GM23248 (cell line): ENCODE measurements at places on chromosomes 7 and 10.

GRCh38 chr7:155752756-155753445 lies 59.4 kb downstream of the SHH start:
- 0 out of 2 replicates have a peak, but pooled peaks cover 6% of the 10 kb centered on the region for H3K36me3 ChIP-seq
- no peak for DNase-seq
- no peak overlapping the region for H3K27ac ChIP-seq
- no peak overlapping the region for H3K4me3 ChIP-seq

DNA sequence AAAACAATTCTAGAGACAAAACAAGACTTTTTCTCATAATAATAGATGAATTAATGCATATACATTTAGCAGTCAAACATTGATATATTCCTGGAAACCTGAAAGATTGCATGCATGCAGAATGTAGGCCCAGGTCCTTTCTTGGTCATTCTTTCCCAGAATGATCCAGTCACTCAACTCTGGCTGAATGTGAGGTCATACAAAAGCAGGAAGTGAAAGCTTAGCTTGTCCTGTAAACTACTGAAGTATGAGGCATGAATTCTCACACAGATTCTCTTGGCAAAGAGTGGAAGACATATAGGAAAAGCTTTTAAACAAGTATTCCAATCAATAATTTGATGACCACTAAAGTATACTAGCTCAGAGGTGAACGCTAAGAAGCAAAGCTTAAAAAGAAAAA lies 253.9 kb downstream of the PPP1R3A start:
- H3K36me3 ChIP-seq: no peaks in the 10 kb centered on the region
- DNase-seq: no peak
- no peak overlapping the region for H3K4me3 ChIP-seq
- H3K27me3 ChIP-seq: no peaks in the 10 kb centered on the region
- H3K4me1 ChIP-seq: no peaks in the 10 kb centered on the region

DNA sequence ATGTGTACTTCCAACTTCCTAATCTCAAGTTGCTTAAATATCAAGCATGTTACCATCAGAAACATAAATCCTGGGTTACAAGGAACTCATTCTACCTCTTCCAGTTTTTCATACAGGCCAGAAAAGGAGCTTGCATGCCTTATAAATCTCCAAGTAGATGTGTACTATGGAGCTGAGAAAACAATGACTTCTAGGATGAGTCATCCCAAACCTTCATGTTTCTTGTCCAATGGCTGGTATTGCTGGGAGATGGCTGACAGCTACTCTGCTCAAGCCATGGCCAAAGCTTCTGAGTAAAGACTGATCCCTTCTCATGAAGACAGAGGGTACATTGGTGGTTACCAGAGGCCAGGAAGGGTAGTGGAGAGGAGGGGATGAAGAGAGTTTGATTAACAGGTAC lies 8.6 kb downstream of the RAPGEF5 start:
- no peak overlapping the region for H3K27ac ChIP-seq
- peak; percentile 36 for DNase-seq
- H3K4me1 ChIP-seq: peaks cover 34% of the 10 kb centered on the region
- no peaks in the 10 kb centered on the region for H3K36me3 ChIP-seq

GRCh38 chr7:140475747-140476333 lies 3.5 kb downstream of the MKRN1 start:
- H3K27ac ChIP-seq: no peak overlapping the region
- no peak overlapping the region for H3K4me3 ChIP-seq
- DNase-seq: peak; percentile 66
- no peaks in the 10 kb centered on the region for H3K36me3 ChIP-seq
- no peaks in the 10 kb centered on the region for H3K27me3 ChIP-seq

- H3K27ac ChIP-seq: no peak overlapping the region
- H3K27me3 ChIP-seq: no peaks in the 10 kb centered on the region
- no peaks in the 10 kb centered on the region for H3K4me1 ChIP-seq
- no peak for DNase-seq
- H3K36me3 ChIP-seq: no peaks in the 10 kb centered on the region
Measured at GRCh38 chr7:159033956-159034355, 110.7 kb downstream of the VIPR2 start.

DNA sequence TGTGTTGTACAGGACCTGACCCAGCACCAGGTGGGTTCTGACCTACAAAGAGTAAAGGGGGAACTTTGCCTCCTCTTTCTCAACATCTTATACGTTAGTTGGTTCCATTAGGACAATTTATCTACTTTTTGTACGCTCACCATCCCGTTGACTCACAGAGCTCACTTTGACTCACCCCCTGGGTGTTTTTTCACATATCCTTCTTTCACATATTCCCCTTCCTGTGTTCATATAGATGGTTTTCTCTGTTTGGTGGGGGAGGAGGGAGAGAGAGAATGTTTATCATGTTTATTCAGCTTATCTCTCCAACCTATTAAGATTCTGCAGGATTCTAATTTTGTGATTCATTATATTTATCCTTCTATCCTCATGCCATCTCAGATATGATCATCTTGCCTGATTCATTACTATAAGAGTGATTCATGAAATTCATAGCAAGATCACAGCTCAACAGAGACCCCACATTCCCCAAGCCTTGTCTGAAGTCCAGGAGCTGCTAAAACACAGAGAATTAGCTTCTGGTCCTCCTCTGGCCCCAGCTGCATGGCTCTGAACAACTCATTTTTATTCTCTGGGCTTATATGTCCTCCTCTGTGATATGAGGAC lies 37.2 kb downstream of the PRSS2 start:
- H3K4me1 ChIP-seq: peaks cover 6% of the 10 kb centered on the region
- peaks cover 12% of the 10 kb centered on the region for H3K27me3 ChIP-seq
- H3K4me3 ChIP-seq: no peak overlapping the region
- no peaks in the 10 kb centered on the region for H3K36me3 ChIP-seq
- no peak overlapping the region for H3K27ac ChIP-seq
- peak; percentile 30 for DNase-seq

DNA sequence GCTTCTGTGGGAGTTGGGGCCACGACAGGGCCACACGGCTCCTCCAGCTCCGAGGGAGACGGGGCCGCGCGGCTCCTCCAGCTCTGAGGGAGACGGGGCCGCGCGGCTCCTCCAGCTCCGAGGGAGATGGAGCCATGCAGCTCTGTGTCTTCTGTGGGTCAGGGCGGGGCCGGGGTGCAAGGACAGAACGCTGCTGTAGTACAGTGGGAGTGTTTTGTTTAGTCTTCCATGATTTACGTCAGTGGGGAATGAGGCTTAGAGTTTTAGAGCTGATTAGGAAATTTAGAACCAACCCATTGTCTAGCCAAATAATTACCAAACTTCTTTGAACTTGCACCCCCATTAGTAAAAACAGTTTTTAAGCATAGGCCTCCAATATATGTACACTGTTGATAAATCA lies 32.9 kb upstream of the PRKAR1B start:
- no peak overlapping the region for H3K27ac ChIP-seq
- no peaks in the 10 kb centered on the region for H3K27me3 ChIP-seq
- no peak overlapping the region for H3K4me3 ChIP-seq
- no peaks in the 10 kb centered on the region for H3K4me1 ChIP-seq
- DNase-seq: no peak
- H3K36me3 ChIP-seq: peaks cover 7% of the 10 kb centered on the region; the same call in 1 of the 2 replicates

DNA sequence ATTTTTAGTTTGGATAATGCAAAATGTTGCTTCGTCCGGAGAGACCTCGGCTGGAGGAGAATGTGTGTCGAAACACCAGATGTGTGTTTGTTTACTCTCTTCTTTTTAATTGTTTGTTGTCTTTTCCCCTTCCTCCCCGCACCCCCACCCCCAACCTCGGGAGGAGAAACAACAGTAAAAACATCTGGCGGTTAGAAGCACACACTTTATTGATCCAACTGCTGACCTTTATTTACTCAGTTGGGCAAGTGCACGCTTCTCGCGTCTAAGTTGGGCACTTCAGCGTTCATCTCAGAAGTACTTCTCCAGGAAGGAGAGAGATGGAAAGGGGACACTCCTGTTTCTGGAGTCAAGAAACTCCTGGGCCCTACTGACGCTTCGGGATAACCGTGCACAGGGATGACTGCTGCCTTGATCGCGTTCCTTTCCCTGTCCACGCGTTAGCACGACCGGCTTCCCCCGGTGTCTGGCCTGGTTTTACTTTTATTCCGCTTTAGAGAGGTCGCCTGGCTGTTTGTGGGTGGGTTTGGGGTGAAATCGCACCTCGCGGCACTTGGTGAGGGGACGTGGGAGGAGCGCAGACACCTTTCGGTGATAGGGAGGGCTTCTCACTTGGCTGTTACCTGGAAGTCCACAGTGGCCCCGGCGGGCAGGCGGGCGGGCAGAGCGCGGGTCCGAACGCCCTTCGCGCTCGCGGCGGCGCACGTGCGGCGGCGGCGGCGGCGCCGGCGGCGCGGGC lies 168.3 kb upstream of the PPP1R3A start:
- peaks cover 23% of the 10 kb centered on the region for H3K27me3 ChIP-seq
- no peak overlapping the region for H3K27ac ChIP-seq
- peak overlapping the region; percentile 90 for H3K4me3 ChIP-seq
- H3K4me1 ChIP-seq: no peaks in the 10 kb centered on the region; the same call in 1 of the 2 replicates
- no peaks in the 10 kb centered on the region for H3K36me3 ChIP-seq

DNA sequence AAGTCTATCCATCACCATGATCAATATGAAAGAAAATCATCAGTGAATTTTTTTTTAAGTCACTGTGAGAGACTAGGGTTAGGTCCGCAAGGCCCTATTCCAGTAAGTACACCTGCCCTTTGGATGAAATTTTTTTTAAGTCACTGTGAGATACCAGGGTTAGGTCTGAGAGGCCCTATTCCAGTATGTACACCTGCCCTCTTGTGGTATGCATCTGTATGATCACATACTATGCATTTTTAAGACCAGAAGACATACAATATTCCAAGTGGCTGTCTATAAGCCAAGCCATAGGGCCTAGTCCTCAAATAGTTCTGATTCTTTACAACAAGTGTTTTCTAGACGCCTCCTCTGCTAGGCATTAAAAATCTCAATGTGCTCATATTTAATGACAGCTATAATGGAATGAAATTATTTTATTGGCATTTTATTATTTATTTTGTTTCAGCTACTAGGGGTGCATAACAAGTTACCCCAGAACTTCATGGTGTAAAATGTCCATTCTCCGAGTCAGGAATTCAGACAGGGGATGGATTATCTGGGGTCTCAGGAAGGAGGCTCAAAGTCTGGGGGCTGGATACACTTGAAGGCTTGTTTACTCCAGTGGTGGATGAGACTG lies 53.1 kb downstream of the TEX36 start:
- no peaks in the 10 kb centered on the region for H3K36me3 ChIP-seq
- H3K27ac ChIP-seq: no peak overlapping the region
- H3K4me1 ChIP-seq: no peaks in the 10 kb centered on the region
- H3K27me3 ChIP-seq: peaks cover 23% of the 10 kb centered on the region
- peak; percentile 46 for DNase-seq

- peak overlapping the region; percentile 76 for H3K4me3 ChIP-seq
- H3K36me3 ChIP-seq: no peaks in the 10 kb centered on the region
- DNase-seq: peak; percentile 12
- H3K27me3 ChIP-seq: no peaks in the 10 kb centered on the region
Measured at GRCh38 chr7:137342828-137343261, 688 bp downstream of the PTN start.

GRCh38 chr10:122132882-122133565 lies 138.1 kb upstream of the BTBD16 start:
- no peaks in the 10 kb centered on the region for H3K36me3 ChIP-seq
- no peak overlapping the region for H3K4me3 ChIP-seq
- H3K27ac ChIP-seq: no peak overlapping the region
- DNase-seq: no peak
- H3K27me3 ChIP-seq: no peaks in the 10 kb centered on the region

DNA sequence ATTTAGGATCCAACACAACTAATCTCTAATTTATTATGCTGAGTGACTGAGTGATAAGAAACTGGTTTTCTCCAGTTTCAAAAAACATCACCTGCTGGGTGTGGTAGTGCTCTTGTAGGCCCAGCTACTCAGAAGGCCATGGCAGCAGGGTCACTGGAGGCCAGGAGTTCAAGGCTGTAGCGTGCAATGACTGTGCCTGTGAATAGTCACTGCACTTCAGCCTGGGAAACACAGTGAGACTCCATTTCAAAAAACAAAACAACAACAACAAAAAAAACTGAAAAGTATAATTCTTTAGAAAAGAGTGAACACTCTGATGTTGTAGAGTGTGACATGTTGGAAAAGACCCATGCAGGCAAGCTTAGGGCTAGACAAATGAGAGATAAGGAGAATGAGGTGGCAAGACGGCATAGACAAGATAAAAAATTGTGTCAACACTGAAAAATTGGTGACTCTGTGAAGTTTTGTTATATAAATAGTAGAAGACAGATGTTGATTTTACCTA lies 150.1 kb upstream of the GPR22 start:
- no peaks in the 10 kb centered on the region for H3K4me1 ChIP-seq
- no peak for DNase-seq
- H3K36me3 ChIP-seq: peaks cover 9% of the 10 kb centered on the region; the same call in 1 of the 2 replicates
- H3K27ac ChIP-seq: no peak overlapping the region
- no peaks in the 10 kb centered on the region for H3K27me3 ChIP-seq

GRCh38 chr10:21655236-21655635 lies 121.2 kb downstream of the MLLT10 start:
- no peak overlapping the region for H3K4me3 ChIP-seq
- no peak for DNase-seq
- no peak overlapping the region for H3K27ac ChIP-seq
- H3K4me1 ChIP-seq: no peaks in the 10 kb centered on the region
- H3K27me3 ChIP-seq: no peaks in the 10 kb centered on the region
- H3K36me3 ChIP-seq: peaks cover 4% of the 10 kb centered on the region; the same call in 1 of the 2 replicates

- H3K36me3 ChIP-seq: peaks cover 23% of the 10 kb centered on the region
- peak overlapping the region; percentile 43 for H3K27ac ChIP-seq
Measured at GRCh38 chr7:42932811-42933591, 825 bp downstream of the MRPL32 start.

DNA sequence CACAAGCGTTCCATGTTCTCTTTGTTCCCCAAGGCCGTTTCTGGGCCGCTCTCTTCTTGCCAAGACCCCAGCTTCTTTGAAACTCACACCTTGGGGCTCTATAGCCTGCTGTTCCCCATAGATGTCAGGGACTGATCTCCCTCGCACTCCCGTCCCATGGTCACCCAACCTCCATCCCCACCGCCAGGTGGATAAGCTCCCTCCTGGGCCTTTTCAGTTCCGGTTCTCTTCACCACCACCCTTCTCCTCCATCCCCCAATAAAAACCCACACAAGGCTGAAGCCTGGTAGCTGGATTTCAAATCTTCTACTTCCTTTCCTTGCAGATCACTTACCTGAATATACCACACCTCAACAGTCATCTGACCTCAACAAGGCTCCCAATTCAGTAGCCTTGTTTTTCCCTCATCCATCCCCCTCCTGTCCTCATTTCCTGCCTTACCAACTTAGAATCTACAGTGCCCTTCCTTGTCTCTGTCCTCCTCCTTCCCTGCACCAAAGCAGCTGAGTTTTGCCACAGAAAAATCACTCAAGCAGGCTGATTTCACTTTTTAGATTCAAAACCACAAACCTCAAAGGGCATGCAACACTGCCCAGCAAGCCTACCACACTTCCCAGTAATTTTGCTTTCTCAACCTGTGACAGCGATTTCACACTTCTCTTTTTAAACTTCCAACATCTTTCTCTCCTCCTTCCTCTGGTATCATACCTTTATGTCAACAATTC lies 7.7 kb downstream of the SLC37A3 start:
- no peaks in the 10 kb centered on the region for H3K36me3 ChIP-seq
- H3K27me3 ChIP-seq: no peaks in the 10 kb centered on the region
- H3K27ac ChIP-seq: no peak overlapping the region

GRCh38 chr7:422191-422885 lies 97.3 kb downstream of the PDGFA start:
- peaks cover 23% of the 10 kb centered on the region; the same call in 1 of the 2 replicates for H3K27me3 ChIP-seq
- no peak for DNase-seq
- H3K4me1 ChIP-seq: no peaks in the 10 kb centered on the region

GRCh38 chr7:100603726-100604027 lies 1.5 kb downstream of the PCOLCE start:
- H3K4me3 ChIP-seq: peak overlapping the region; percentile 86
- peak; percentile 59 for DNase-seq
- peak overlapping the region; percentile 66 for H3K27ac ChIP-seq
- H3K4me1 ChIP-seq: no peaks in the 10 kb centered on the region
- peaks cover 3% of the 10 kb centered on the region; the same call in 1 of the 2 replicates for H3K36me3 ChIP-seq
